ENCODE measurements at places on chromosomes 4 and X.

GRCh38 chrX:101051549-101052302 lies at the start of gene TRMT2B:
Gene TRMT2B (minus strand): TSS chrX:101052111. CDS start chrX:101042289, 9,822 bp downstream.
- peak; percentile 54 for DNase-seq

DNA sequence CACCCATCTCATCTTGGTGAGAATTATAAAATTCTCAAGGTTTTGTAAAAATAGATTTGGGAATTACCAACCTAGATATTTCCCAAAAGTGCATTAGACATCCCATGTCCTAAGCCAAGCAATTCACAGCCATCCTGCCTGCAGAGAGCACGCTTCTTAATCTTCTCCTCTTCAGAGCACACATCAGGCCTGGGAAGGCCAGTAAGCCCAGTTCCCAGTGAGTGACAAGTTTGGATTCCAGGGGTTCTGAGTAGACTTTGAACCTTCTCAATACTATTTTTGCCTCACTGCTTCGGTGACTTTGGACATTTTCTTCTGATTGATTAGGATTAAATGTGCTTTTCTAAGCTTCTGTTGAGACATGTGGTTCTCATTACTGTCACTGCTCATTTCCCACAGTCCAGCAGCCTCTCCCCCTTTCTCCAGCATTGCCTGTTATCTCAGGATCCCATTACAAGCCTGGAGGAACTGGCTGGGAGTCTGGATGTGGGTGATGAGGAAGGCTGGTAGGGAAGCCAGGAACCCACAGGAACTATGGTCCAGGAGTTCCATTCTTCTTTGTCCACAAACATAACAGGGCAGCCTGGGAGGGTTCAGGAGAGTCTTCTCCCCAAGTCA lies 56.4 kb upstream of the TMEM150C start:
- no peak for DNase-seq

DNA sequence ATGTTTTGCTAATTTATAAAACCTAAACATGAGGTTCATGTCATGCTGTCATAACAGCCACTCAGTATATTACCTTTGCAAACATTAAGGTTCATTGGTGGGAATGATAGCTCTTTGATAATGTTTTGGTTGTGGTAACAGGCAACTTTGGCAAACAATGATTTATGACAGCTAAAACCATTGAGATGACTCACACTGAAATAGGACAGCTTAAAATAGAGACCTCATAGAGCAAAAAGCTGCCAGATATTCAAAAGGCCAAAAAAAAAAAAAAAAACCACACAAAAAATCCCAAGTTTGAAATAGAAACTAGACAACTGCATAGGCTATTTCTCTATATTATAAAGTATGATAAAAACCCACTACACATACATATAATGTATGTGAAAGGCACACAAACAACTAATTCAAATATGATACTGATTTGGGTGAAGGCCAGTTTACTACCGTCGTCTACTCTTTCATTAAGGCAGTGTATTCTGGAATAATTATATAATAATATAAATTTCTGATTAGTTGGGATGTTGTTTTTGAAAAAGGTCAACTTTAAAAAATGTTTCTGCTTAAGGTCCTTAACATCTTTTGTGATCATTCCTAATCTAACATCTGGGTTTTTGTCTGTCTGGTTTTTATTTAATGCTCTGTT lies 646.0 kb upstream of the PITX2 start:
- no peak for DNase-seq

GRCh38 chr4:169164669-169165415 lies 105.9 kb downstream of the SH3RF1 start:
- no peak for DNase-seq

DNA sequence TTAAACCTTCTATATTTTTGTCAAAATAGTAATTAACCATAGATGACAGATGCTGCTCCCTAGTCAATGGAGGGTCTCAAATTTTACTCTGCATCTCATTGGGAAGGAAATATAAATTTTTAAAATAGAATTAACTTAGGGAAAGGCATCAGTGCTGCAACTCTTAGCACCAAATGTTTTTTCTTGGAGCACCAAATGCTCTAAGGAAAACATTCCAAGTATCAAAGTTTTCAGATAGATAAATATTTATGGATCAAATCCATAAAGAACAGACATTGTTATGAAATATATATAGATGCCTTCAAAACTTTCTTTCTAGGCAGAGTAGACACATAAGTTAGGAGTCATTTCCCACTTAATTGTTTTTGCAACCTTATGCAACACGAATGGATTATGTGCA lies 168.7 kb downstream of the ANTXR2 start:
- no peak for DNase-seq

GRCh38 chrX:136620780-136621179 lies 27.2 kb upstream of the CD40LG start:
- DNase-seq = no peak

DNA sequence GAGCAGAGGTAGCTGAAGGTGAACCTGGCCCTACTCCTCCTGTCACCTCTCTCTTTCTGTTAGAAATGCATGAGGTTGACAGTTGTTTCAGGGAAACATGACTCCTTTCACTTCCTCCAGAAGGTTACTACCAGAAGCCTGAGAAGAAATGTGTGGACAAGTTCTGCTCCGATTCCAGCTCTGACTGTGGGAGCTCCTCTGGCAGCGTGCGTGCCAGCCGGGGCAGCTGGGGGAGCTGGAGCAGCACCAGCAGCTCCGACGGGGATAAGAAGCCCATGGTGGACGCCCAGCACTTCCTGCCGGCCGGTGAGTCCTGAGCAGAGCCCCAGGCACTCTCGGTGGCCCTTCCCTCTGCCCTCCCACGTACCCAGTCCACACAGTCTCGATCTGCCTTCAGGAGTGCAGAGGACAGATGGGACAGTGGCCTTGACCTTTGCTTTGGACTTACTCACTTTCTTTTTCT lies 61.3 kb upstream of the TLR2 start:
- DNase-seq = no peak

- DNase-seq = no peak
Observed at GRCh38 chr4:146032234-146032860, 93.7 kb upstream of the ZNF827 start.

DNA sequence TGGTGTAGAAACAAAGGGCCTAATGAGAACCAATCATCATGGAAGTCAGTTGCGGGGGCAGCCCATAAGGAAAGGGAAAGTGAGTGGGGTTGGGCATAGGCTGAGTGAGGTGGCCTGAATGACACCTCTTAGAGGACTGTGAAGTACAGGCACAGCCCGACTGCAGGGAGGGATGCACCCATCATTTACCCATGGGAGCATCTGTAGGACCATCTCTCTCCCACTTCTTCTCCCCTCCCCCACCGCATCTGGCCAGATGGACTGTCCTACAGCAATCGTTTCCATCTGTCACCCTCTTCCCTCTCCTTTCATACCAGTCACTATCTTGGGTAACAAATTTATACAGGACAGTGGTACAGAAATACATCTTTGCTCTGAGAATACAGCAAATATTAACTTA lies 4.2 kb downstream of the STBD1 start:
- DNase-seq = no peak

- no peak for DNase-seq
Observed at GRCh38 chr4:8350352-8350751, 80.8 kb downstream of the HTRA3 start.

- no peak for DNase-seq
Observed at GRCh38 chr4:98905839-98906238, 23.1 kb downstream of the EIF4E start.

GRCh38 chr4:40412866-40413795 lies 78.0 kb downstream of the CHRNA9 start:
- no peak for DNase-seq

DNA sequence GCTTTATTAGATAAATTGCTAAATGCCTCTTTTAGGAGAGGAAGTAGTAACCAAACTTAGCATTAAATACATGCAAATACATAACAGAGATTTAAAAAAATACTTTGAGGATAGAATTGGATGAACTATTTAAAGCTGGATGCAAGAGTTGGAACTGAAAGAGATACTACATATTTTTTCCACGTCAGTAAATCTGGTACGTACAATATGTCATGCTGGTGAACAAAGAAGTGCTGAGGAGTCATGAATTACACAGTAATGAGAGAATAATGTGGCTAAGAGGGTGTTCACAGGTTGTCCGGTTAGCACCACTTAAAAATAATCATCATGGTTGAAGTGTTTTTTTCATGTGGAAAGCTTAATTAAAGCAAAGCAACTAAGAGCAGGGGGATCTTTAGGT lies 184.1 kb upstream of the FRMPD4 start:
- DNase-seq = no peak
